Caco-2 (cell line): ENCODE measurements at places on chromosomes 1 and 21.
A peak's percentile ranks its signal among the peaks of the same experiment; 100 is the strongest.

GRCh38 chr1:222643606-222643937 lies 25.7 kb downstream of the MIA3 start:
- peak; percentile 38 for DNase-seq

DNA sequence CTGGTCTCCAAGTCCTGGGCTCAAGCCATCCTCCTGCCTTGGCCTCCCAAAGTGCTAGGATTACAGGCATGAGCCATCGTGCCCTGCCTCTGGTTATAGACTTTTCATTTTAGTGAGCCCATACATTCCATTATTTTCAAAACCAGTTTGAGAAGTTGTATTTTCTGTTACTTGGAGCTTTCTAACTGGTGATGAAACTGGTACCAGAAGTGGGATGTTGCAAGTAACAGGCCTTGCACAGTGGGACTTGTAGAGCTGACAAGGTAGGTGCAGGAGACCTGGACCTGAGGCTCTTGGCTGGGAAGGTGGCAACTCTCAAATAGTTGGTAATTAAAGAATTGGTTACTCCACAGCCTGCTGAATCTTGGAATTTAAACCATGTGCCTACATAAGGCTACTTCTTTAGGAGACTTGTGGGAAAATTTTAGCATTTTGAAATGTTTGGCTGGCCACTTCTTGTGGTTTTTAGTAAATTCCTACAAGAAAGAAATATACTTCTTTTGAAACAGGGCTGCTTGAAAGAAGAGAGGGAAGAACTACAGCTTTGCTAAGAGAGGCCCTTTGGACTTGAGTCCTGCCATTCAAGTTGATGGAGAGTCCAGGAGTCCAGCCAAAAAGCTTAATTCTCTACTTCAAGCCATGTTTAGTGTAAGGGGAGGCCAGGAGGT lies 9.8 kb upstream of the ALPL start:
- no peak for DNase-seq

DNA sequence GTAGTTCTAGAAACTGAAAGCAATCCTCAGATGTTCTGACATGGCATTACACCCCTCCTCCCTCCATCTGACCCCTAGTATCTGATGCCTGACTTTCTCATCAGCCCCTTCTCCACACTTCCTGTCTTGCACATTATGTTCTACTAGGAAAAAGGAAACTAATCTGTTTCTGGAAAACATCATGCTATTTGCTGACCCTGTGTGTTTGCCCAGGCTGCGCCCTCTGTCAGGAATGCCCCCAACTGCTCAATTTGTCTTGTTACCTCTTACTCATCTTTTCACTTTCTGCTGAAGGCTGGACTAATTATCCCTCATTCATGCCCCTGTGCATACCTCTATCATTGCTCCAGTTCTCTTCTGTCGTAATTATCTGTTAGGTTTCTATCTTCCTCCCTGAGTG lies 37.5 kb upstream of the DAB1 start:
- no peak for DNase-seq

- no peak for DNase-seq
These were observed 8.9 kb downstream of the PGBD2 start for GRCh38 chr1:248914796-248915381.

GRCh38 chr1:245398180-245398579 lies 243.4 kb downstream of the KIF26B start:
- DNase-seq = peak; percentile 97

DNA sequence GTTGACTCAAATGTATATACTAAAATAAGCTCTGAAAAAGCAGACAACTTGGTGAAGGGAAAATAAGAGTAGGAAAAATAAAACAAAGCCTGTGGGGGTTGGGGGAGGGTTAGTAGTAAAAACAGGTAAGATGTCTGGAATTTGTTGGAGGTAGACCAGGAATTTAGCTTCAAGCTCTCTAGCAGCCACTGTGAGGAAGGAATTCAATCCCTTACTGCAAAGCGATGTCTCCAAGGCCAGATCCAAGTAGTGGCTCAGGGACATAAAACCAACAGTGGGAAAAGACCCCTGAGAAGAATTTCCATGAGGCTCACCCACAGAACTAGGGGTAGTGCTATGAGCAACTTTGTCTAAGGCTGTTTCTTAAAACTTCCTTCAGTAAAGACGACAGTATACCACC lies 7.8 kb downstream of the ANGPTL7 start:
- no peak for DNase-seq
